Activated CD8-positive, alpha-beta memory T cell treated with anti-CD3 and anti-CD28 coated beads, Interleukin-2, amount 50 U/mL, for 4 hours (primary cell): ENCODE measurements at places on chromosomes 4 and X.

DNA sequence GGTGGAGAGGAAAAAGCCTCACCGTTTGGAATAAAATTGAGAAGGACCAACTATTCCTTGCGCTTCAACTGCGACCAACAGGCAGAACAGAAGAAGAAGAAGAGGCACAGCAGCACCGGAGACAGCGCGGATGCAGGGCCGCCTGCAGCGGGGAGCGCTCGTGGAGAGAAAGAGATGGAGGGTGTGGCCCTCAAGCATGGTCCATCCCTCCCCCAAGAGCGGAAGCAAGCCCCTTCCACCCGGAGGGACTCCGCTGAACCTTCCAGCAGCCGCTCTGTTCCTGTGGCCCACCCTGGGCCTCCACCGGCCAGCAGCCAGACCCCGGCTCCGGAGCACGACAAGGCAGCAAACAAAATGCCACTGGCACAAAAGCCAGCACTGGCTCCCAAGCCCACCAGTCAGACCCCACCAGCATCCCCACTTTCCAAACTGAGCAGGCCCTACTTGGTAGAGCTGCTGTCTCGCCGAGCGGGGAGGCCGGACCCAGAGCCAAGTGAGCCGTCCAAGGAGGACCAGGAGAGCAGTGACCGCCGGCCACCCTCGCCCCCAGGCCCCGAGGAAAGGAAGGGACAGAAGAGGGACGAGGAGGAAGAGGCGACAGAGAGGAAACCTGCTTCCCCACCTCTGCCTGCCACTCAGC lies 71.2 kb downstream of the AASDH start:
- DNase-seq, result no peak

- no peak for DNase-seq
Observed at GRCh38 chrX:53882331-53882730, 161.9 kb downstream of the PHF8 start.

DNA sequence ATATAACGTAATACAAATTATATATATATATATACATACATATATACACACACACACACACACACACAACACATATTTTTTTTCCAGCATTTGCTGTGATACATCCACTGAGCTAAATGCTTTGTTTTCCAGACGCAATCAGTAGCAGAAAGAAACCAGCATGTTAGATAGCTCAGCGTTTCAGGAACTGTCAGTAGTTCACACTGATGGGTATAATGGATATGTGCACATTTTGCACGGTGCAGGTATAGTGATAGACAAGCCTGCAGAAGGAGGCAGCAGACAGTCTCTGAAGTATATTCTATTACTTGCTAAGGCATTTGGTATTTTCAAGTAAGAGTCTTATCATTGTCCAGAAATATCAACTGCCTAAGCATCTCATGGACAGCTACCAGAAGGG lies 741.6 kb upstream of the HS3ST1 start:
- DNase-seq, result no peak

- DNase-seq, result no peak
Observed at GRCh38 chrX:107823456-107823855, 2.2 kb upstream of the MID2 start.

DNA sequence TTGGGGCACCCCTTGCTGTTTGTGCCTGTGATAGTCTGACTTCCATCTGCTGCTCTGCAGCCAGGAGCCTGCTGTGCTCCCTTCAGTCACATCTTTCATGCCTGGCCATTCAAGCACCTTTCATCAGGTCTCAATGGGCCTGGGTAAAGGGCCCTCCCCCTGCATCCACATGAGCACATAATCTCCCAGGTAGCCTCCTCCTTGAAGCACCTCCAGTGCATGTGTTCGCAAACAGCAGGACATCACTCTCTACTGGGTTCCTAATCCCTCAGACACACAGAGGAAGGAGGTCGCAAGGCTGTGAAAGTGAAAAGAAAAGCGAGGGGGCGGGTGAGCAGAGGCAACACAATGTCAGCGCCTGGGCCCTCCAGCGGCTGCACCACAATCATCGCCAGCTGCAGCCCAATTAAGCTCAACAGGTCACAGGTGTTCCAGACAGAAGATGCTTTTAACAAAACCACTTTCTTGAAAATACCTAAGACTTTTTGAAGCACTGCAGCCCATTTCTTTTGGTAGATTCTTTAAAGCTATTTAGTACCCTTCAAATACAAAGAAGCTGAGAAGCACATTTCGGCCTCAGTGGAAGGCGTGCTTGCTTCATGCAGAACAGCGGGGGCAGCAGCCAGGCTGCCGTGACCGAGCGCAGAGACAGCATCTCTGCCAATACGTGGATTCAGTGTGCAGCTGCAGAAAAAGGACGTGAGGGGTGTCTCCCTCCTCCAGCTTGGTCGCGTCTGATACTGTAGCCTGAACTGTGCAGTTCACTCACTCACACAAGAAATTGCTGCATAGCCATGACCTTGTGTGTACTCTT lies 92.2 kb upstream of the SPRY1 start:
- no peak for DNase-seq

DNA sequence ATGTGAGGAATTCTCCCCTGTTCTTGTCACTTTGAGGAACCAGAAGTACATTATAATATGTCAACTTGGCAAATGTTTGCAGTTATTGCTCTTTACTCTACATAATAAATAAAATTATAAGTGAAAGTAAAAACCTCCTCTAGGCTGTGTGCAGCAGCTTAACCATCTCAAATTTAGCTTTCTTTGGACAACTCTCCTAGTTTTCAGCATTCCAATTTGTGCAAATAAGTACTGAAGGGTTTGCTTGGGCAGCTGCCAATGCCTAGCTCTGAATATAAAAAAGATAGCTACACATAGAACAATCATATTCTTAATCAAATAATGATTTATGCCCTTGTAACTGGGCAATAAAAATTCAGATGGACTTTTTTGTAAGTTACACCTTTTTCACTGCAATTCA lies 82.5 kb downstream of the GASK1B start:
- DNase-seq, result no peak

DNA sequence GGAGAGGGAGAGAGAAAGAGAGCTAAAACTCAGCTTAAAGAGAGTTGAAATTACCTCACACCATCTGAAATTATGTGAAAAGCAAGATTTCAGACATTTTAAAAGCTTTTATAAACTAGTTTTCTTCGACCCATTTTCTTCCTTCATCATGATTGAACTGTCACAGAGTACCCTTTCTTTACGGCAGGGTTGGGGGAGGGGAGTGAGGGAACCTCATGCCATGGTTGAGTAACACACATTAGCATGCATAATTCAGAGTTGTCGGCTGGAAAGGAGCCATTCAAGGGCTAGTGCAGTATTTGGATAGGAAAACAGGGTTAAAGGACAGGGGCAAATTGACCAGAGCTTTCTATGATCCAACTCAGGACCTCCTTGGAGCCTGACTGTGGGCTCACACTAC lies 46.2 kb downstream of the PCDH19 start:
- no peak for DNase-seq

DNA sequence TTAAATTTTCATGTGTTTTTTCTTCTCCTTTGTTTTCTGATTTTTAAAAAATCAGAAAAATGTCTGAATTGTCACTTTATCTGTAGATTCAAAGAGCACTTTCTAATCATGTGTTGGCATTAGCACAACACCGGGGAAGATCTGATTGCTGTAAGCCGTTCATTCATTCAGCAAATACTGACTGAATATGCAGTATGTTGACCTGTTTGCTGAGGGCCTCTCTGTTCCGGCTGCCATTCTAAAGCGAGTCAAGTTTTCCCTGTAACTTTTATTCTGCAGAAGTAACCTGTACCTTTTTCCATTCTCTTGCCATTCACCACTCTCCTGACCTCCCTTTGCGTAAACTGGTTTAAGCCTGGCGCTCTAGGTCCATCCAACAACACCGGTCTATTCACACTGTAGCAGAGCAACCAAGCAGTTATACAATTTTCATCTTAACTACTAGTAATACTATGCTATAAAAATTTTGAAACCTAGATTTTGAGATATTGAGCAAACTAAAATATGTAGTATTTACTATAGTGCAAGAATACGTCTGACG lies 6.7 kb downstream of the SORBS2 start:
- no peak for DNase-seq

DNA sequence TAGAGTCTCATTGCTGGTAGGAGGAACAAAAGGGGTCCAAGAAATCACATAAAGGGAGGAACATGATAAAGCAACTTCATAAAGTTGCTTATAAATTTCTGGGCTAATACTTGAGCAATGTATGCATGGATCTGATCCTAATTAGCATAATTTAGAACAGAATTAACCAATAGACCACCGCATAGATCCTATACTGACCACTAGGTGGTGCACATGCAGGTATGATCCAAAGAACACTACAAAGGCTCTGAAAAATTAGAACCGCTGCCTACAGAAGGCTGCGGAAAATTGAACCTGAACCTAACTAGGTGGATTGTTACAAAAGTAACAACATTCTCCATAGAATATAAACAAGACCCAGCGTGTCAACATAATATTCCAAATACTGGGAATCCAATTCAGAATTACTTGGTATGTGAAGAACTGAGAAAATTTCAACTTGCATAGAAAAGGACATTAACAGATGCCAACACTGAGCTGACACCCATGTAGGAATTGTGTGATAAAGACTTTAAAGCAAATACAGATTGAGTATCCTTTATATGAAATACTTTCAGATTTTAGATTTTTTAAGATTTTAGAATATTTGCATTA lies 23.3 kb downstream of the BRCC3 start:
- peak; percentile 19 for DNase-seq

- DNase-seq, result no peak
Observed at GRCh38 chrX:41863343-41864203, 59.8 kb downstream of the CASK start.

DNA sequence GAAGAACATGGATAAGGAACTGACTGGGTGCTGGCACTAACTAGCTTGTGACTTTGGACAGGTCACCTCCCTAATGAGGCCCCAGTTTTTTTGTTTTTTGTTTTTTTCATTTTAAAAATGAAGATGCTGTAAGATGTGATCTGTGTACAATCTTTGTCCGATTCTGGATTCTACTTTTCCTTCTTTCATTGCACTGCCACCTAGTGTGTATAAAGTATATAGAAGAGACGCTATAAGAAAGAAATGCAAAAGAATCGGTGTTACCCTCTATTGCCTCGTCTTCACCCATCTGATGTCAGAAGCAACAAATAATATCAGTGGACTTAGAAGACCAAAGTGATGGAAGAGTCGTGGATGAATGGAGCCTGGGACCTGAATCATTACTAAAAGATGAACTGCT lies 58.6 kb upstream of the P2RY10 start:
- DNase-seq, result no peak

GRCh38 chr4:121950680-121951520 lies 960 bp downstream of the TRPC3 start:
- DNase-seq, result peak; percentile 20

- DNase-seq, result no peak
Observed at GRCh38 chr4:138047290-138047689, 194.9 kb downstream of the SLC7A11 start.

DNA sequence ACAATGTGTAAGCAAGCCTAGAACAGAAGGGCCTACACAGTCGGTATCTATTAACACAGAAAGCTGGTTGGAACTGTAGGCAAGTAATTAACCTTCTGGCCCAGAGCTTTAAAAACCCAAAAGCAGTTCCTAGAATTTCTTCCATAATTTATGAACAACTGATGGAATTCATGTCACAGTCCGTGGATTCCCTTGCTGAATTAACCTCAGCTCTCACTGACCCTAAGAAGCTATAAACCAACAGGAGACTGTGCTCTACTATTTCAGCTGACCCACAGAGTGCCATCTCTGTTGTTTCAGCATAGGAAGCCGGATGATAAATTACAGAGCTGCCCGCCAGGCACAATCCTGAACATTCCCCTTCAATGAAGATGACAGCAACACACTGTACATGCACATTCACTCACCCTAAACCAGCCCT lies 157.3 kb downstream of the PRDM5 start:
- DNase-seq, result no peak

- no peak for DNase-seq
Observed at GRCh38 chrX:51461053-51462044, 35.0 kb downstream of the NUDT11 start.

- no peak for DNase-seq
Observed at GRCh38 chr4:48436318-48436717, 46.8 kb upstream of the SLC10A4 start.

DNA sequence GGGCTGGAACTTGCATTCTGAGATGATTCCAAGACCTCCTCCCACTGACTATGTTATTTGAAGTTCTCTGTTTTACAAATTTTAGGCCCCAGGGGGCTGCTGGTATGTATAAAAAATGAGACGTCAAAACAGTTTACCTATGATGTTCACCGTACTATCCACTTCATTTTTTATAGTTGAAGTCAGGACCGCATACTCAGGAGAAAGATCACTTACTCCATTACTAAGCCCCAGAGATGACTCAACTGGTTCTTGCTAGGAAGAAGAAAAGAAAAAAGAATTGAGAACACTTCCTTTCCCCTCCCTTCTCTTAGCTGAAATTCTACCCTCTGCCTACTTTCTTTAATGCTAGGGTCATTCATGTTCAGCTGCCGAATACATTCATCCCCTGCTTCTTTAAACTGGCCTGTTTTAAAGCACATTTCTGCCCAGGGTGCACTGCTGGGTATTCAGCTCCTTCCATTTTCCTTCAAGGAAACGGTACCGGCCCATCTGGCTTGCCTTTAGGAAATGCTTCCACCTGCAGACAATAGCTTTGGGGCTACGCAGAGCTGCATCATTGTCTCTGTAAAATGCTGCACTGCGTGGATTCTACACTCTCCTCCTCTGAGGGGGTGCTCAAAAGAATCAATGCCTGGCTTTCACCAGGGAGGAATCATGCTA lies 66.2 kb downstream of the IRF2 start:
- DNase-seq, result no peak

DNA sequence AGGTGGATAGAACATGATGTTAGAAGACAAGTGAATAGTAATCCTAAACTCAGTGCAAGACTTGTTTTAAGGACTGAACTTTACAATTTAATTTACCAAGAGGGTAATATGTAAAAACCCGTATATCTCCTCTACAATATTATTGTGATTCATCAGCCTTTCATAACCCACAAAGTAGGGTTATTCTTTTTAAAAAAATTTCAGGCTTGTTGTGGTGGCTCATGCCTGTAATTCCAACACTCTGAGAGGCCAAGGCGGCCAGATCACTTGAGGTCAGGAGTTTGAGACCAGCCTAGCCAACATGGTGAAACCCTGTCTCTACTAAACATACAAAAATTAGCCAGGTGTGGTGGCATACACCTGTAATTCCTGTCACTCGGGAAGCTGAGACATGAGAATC lies 7.2 kb downstream of the IBSP start:
- no peak for DNase-seq

DNA sequence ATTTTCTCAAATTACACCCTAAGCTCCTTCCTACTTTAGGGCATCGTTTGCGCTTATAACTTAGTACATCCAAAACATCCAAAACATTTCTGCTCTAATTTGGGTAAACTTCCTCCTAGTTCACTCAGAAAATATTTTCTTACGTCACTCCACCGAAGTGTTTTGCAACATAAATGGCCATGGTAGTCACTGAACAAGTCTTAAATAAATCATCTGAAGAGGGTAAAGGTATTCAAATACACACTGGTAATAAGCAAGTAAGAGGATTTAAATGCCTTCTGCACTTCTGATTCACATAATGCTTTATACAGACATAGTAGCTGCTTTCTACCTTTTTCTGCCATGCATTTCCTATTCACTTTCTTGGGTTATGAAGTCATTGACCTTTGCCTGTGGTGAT lies 991.9 kb downstream of the NLGN4X start:
- DNase-seq, result no peak
